ENCODE measurements at places on chromosomes 11 and 22. TPM values are rescaled to one million over a fixed set of nuclear protein-coding genes. Genes with fewer than 3 reads are reported as not detected.
A peak's percentile ranks its signal among the peaks of the same experiment; 100 is the strongest.

- no peak for DNase-seq
- H3K27ac ChIP-seq: no peak overlapping the region
- no peaks in the 10 kb centered on the region for H3K27me3 ChIP-seq
These were observed 14.6 kb upstream of the HIPK3 start for GRCh38 chr11:33242575-33242974.

GRCh38 chr22:44259366-44260215 lies 53.2 kb downstream of the SHISAL1 start:
- H3K4me3 ChIP-seq: no peak overlapping the region
- H3K27ac ChIP-seq: no peak overlapping the region
- no peaks in the 10 kb centered on the region for H3K36me3 ChIP-seq

DNA sequence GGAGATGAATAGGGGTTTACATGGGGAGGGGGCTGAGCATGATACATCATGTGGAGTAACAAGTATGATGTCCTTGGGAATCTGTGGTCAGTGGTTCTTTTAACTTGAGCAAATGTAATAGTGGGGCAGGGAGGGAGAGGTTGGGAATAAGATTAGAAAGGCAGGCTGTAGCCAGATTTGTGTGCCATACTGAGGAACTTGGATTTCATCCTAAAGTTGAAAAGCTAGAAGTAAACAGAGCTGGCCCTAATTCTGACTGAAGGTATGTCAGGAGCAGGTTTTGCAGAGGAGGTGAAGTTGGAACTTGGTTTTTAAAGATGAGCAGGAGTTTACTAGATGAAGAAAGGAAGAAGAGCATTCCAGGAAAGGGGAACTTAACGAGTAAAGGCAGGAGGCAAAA lies 108.3 kb upstream of the RRM1 start:
- DNase-seq: no peak
- no peaks in the 10 kb centered on the region for H3K36me3 ChIP-seq
- H3K27ac ChIP-seq: peak overlapping the region; percentile 24
- H3K27me3 ChIP-seq: no peaks in the 10 kb centered on the region
- no peak overlapping the region for H3K4me3 ChIP-seq
- H3K4me1 ChIP-seq: peaks cover 26% of the 10 kb centered on the region

- H3K4me3 ChIP-seq: no peak overlapping the region
- no peaks in the 10 kb centered on the region for H3K36me3 ChIP-seq
- H3K27ac ChIP-seq: no peak overlapping the region
- H3K4me1 ChIP-seq: no peaks in the 10 kb centered on the region
These were observed 12.6 kb upstream of the UPB1 start for GRCh38 chr22:24482575-24482974.

DNA sequence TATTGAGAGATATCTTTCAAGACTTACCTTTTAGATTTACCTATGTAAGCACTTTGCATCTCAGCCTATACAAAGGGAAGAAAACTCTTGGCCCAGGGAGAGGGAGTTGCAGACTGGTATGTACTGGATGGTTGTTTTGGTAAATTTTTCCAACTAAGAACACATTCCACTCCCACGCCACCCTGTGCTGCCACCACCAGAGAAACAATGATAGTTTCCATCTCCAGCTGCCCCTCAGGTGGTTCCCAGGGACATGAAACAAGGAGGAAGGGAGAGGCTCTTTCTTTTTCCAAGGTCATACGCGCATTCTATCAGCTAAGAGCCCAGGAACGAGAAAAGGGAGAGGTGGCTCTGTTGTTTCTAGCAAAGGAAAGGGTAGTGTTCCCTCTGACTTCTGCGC lies 34.4 kb downstream of the CCDC34 start:
- no peaks in the 10 kb centered on the region for H3K27me3 ChIP-seq
- DNase-seq: no peak
- H3K27ac ChIP-seq: no peak overlapping the region
- no peaks in the 10 kb centered on the region for H3K36me3 ChIP-seq

- H3K4me1 ChIP-seq: no peaks in the 10 kb centered on the region
- DNase-seq: no peak
- no peak overlapping the region for H3K4me3 ChIP-seq
- no peak overlapping the region for H3K27ac ChIP-seq
These were observed 101.3 kb downstream of the GRAMD1B start for GRCh38 chr11:123531325-123531724.

DNA sequence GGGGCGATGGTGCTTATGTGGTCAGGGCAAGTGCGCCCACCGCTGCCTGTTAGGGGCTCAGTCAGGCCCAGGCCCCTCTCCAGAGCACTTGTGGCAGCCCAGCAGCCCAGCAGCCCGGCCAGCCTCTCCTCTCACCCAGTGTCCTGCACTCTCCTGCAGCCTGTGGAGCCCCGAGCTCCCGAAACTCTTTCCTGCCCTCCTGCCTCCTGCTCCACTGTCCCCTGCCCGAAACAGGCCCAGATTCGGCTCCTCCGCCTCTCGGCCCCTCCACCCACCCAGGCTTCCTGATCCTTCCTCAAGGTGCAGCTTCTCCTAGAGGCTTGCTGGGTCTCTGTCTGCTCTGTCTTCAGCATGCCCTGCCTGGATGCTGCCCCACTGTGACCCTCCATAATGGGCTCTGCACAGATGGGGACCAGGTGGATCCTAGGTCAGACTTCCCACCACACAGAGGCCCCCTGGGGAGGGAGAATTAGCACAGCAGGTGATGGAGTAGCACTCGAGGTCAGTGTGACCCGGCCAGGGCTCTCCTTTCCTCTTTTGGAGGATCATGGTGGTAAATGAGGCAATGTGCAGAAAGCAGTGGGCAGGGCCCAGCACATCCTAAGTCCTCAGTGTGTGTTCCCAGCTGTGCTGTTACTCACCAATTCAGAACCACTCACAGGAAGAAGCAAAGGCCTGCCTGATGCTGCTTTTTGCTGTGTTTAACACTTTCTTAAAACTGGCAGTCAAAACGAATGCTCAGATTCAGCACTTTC lies 18.6 kb upstream of the NAP1L4 start:
- H3K4me1 ChIP-seq: peaks cover 22% of the 10 kb centered on the region
- no peaks in the 10 kb centered on the region for H3K36me3 ChIP-seq
- no peak overlapping the region for H3K4me3 ChIP-seq
- DNase-seq: no peak
- H3K27ac ChIP-seq: no peak overlapping the region

- H3K27me3 ChIP-seq: no peaks in the 10 kb centered on the region
- DNase-seq: no peak
- no peak overlapping the region for H3K27ac ChIP-seq
- H3K4me1 ChIP-seq: no peaks in the 10 kb centered on the region
- no peak overlapping the region for H3K4me3 ChIP-seq
These were observed 16.9 kb upstream of the ANKK1 start for GRCh38 chr11:113370634-113371033.

DNA sequence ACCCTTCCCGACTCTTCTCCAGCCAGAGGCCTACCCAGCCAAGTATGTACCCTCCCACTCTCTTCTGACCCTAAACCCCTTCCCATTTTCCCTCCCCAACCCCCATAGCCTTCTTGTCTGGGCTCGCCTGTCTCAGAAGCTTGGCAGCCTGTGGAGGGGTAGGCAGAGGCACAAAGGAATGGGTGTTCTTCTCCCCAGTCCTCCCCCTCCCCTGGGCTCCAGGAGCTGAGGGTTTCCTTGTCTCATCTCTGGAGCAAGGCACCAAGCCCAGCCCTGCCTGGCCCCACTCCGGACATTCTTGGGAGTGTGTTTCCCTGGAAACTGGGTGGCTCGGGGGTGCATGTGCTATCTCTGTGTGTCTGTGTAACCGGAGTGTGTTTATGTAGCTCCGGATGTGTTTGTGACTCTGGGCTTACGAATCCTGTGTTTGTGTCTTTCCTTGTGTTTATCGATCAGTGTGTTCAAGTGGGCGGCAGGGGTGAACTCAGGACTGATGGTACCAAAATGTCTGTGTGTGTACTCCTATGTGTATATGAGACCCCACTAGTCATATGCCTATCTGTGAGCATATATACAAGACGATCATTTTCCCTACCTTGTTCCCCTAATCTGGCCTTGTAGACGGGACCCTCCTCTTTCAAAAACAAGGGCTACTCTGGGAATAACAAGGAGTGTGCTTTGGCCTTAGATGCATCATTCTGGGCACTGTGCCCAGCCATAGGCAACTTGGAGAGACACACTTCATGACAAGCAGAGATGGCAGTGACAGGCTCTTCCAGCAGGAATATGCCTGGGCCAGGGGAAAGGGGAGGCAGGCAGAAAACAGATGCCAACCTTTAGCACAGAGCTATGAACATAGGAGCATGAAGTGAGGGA lies 10.9 kb downstream of the PHLDB1 start:
- H3K4me3 ChIP-seq: no peak overlapping the region
- no peaks in the 10 kb centered on the region for H3K36me3 ChIP-seq
- DNase-seq: no peak
- no peaks in the 10 kb centered on the region for H3K4me1 ChIP-seq

DNA sequence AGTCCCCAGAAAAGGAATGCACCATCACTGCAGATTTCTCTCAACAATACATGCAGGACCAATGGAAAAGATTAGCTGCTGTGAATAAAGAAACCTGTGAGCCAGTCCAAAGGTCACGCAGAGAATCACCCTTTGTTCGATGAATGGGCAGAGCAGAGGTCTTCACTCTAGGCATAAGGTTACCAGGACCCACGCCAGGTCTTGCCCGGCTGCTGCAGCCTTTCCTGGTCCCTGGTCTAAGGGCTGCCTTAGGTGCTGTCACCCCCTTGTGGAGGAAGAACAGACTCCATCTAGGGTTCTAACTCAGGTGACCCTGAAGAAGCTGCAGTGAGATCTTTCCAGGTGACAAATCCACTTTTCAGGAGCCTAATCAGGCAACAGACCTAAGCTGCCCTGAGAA lies 29.0 kb upstream of the NAP1L4 start:
- no peaks in the 10 kb centered on the region for H3K27me3 ChIP-seq
- no peak overlapping the region for H3K4me3 ChIP-seq
- H3K4me1 ChIP-seq: peaks cover 27% of the 10 kb centered on the region
- H3K36me3 ChIP-seq: peaks cover 47% of the 10 kb centered on the region
- DNase-seq: peak; percentile 38

DNA sequence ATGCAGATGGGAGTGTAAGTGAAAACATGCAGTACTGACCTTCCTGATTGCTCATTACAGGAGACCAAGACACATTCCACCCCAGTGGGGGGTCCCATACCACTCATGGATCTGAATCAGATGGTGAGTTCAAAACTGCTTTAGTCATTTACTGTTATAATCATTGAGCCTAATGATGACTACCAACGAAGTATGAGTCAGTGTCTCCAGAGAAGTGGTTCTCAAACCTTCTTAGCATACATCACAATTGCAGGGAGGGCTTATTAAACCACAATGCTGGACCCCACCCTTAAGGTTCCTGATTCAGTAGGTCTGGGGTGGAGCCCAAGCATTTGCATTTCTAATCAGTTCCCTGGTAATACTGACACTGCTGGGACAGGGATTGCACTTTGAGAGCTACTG lies 75.8 kb downstream of the CD44 start:
- DNase-seq: no peak
- H3K27me3 ChIP-seq: no peaks in the 10 kb centered on the region
- peak overlapping the region; percentile 11 for H3K27ac ChIP-seq
- H3K4me1 ChIP-seq: peaks cover 40% of the 10 kb centered on the region
- H3K36me3 ChIP-seq: peaks cover 28% of the 10 kb centered on the region
- no peak overlapping the region for H3K4me3 ChIP-seq

DNA sequence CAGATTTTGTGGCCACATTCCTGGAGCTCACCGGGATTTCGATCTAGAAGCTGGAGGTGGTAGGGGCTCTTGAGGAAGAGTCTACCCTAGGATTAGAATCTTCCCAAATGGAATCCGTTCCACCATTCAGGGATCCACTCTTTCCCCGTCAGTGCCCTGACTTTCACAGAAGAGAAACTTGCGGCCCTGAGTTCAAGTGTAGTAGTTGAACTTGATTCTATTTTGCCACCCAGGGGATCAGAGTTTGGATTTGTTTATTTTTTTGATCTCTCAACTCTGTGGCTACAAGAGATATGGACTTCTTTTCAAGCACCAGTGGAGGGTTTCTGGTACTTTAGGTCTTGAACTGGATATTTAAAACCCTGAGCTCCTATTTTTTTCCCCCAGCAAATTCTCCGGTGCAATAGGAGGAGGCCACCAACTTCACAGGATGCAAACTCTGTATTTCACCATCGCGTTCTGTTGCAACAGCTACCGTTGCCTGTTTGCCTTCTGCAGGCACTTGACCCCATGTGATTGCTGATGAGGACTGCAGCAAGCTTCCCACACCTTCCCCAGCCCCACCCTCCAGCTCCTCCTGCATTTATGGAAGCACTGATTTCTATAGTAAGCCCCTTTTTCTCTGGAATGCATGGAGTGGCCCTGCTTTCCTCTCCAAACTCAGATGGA lies 14.8 kb upstream of the MRGPRF start:
- H3K36me3 ChIP-seq: no peaks in the 10 kb centered on the region
- H3K4me3 ChIP-seq: no peak overlapping the region
- DNase-seq: no peak
- no peaks in the 10 kb centered on the region for H3K4me1 ChIP-seq
- H3K27me3 ChIP-seq: no peaks in the 10 kb centered on the region

DNA sequence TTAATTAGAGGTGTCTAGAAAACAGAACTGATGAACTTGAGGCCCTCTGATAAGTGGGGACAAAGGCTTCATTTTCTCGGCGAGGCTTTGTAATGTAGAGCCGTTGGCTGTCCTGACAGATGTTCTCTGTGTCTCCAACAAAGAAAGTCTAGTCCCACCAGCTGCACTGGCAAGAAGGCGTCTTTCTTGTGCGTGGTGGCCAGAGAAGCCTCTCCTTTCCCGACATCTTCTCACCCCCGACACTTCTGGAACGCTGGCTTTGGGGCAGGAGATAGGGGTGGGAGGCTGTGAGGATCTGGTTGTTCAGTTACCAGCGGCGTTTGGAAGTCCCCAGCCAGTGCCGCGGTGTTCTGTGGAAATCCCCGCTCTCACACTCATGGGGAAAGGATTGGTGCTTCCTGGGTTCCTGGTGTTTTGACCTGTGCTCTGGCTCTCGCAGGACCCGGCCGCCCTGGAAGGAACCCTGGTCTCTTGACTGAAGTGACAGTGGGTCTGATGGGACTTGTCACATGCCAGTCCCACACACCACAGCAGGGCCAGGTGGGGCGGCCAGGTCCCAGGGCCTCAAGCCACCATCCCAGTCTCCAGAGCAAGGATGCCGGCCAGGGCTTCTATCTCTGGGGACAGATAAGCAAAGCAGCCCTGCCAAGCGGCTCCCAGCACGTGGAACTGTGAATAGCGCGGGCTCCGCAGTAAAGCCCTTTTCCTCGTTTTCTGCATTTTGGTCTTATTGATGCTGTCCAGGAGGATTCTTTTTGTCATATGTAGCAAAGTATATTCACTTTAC lies 23.2 kb downstream of the FADS2 start:
- H3K27ac ChIP-seq: no peak overlapping the region
- no peaks in the 10 kb centered on the region for H3K36me3 ChIP-seq
- H3K4me3 ChIP-seq: no peak overlapping the region
- H3K27me3 ChIP-seq: no peaks in the 10 kb centered on the region
- no peaks in the 10 kb centered on the region for H3K4me1 ChIP-seq

- H3K36me3 ChIP-seq: no peaks in the 10 kb centered on the region
- no peaks in the 10 kb centered on the region for H3K27me3 ChIP-seq
- H3K27ac ChIP-seq: no peak overlapping the region
These were observed 24.4 kb upstream of the A4GALT start for GRCh38 chr22:42745118-42745517.

- H3K4me3 ChIP-seq: no peak overlapping the region
- no peak overlapping the region for H3K27ac ChIP-seq
- no peaks in the 10 kb centered on the region for H3K27me3 ChIP-seq
These were observed 167.9 kb upstream of the UBASH3B start for GRCh38 chr11:122487669-122488068.

DRD4 gene
- total RNA-seq: 0.75 TPM

TNNI2 gene
- not detected for total RNA-seq

PKDREJ gene
- not detected for total RNA-seq

OR2AG1 gene
- not detected for total RNA-seq

POTEH gene
- not detected for total RNA-seq

FXYD2 gene
- total RNA-seq: 5.6 TPM

OMP gene
- total RNA-seq: not detected

TSPAN4 gene
- 4.8 TPM for total RNA-seq

HEPHL1 gene
- total RNA-seq: not detected

TIMP3 gene
- total RNA-seq: not detected

YPEL4 gene
- 12.6 TPM for total RNA-seq

MS4A1 gene
- not detected for total RNA-seq

CXCR5 gene
- 2.9 TPM for total RNA-seq

All from naive thymus-derived CD4-positive, alpha-beta T cell (primary cell).